ENCODE measurements at places on chromosomes 1 and 21.

- DNase-seq: peak; percentile 44
Observed at GRCh38 chr1:201703621-201704438, 125.1 kb upstream of the IPO9 start.

GRCh38 chr1:182268669-182269068 is 122.9 kb downstream of the GLUL start:
- DNase-seq: no peak

GRCh38 chr1:66984491-66984890 is 59.7 kb downstream of the MIER1 start:
- no peak for DNase-seq

DNA sequence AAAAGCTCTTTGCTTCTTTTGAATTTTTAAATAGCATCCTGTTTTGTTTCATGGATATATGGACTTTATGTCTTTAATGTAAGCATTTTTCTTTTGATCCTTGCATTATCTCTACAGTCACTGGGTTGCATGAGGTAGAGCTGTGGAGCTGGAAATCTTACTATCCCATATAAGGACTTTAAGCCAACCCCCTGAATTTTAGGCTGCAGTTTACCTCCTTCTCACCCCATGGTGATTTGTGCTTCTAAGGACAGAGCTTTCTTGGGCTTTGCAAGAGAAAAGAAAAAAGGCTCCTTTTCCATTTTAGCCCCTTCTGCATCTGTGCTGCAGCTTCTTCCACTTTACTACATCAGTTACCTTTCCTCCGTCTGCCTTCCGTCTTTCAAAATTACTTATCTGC is 373.8 kb downstream of the HHAT start:
- DNase-seq: no peak

DNA sequence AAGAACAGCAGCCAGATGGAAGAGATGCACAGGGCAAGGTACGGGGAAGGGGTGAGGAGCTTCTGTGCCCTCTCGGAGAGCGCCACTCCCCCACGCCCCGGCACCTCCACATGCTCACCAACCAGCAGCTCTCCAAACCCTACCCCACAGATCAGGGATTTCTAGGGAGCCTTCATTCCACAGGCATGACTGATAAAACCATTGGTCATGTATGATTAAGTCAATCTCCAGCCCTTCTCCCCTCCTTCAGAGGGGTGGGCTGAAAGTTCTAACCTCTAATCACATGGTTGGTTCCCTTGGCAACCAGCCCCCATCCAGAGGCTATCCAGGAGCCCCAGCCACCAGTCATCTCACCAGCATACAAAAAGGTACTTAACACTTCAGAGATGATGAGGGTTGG is 144.7 kb downstream of the TGFBR3 start:
- DNase-seq: no peak

DNA sequence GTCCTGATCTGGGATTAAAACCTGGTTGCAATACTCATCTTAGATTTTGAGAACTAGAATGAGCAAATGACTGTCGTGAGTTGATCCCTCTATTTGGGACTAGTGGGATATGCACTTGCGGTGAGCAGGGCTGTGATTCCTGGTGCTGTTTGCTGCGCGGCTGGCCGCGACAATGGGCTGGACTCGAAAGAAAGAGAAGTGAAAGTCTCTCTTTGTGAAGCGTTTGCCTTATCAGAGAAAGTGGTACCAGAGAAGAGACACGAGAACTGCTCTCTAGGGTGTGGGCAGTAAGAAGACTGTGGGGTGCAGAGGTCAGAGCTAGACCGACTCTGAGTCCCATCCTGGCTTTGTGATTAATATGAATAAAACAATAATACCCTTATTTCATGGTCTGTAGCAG is 8.6 kb downstream of the ST6GALNAC3 start:
- DNase-seq: no peak

- no peak for DNase-seq
Observed at GRCh38 chr1:29555043-29555620, 318.8 kb downstream of the PTPRU start.

DNA sequence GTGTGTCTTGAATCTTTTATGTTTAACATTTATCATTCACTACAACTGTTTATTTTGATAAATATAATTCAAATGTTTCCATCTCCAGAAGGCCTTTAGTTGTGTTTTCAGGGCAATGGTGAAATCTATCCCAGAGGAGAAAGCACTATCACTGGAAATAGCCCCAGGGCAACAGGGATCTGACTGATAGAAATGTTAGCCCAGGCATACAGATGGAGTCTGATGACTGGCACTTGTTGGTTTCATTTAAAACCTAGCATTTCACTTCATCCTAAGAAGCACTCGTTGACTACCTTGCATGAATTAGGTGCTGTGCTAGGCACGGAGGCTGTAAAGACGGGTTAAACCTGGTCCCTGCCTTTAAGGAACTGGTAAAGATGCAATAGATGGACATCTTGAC is 103.1 kb downstream of the C1orf21 start:
- no peak for DNase-seq

GRCh38 chr1:10051656-10052055 is 18.9 kb downstream of the UBE4B start:
- no peak for DNase-seq

DNA sequence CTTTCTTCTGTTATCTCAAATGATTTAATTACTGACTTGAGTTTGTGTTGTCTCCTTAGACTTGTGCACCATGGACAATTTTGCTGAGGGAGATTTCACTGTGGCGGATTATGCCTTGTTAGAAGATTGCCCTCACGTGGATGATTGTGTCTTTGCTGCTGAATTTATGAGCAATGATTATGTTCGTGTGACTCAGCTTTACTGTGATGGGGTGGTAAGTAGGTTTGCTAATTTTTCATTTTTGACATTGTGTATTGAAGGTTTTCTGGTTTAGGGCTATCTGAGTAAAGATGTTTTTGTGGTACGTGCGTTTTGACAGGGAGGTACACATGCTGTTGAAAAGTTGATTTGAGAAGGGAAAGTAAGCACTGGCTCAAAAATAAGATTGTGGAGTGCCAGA is 14.1 kb downstream of the TTC3 start:
- no peak for DNase-seq

DNA sequence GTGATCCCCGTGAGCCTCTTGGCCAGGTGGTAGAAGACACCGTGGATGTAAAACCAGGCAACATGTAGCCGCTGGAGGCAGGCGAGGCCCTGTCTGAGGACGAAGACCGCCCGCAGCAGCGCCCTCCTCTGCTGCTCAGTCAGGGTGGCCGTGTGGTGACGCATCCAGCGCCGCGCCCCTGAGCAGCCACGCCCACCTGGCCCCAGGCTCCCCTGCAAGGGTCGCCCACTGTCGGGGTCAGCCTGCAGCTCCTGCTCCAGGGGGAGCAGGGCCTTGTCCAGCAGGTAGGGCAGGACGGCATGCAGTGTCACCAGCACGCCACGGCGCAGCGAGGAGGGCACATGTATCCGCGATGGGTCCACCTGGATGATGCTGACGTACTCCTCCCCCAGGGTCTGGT is 3.9 kb downstream of the PEX10 start:
- DNase-seq: no peak

- no peak for DNase-seq
Observed at GRCh38 chr1:204994086-204994862, 48.7 kb upstream of the CNTN2 start.

- no peak for DNase-seq
Observed at GRCh38 chr21:24289539-24289938, 1317.7 kb downstream of the MRPL39 start.

DNA sequence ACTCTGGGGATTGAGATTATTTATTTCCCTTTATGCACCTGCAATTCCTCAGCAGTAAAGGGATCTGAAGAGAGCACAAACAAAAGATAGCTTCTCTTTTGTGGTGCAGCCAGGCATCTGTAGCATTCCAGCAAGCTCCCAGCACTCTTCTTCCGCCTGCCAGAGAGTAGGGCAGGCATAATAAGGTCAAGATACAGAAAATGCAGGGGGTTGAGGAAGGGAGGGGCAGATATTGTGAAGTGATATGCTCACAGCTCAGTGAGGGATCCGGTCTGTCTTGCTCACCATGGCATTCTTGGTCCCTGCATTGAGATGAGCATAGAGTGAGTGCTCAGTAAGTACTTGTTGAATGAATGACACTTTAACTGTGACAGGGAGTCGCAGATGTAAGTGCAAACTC is 23.9 kb downstream of the FASLG start:
- DNase-seq: no peak

DNA sequence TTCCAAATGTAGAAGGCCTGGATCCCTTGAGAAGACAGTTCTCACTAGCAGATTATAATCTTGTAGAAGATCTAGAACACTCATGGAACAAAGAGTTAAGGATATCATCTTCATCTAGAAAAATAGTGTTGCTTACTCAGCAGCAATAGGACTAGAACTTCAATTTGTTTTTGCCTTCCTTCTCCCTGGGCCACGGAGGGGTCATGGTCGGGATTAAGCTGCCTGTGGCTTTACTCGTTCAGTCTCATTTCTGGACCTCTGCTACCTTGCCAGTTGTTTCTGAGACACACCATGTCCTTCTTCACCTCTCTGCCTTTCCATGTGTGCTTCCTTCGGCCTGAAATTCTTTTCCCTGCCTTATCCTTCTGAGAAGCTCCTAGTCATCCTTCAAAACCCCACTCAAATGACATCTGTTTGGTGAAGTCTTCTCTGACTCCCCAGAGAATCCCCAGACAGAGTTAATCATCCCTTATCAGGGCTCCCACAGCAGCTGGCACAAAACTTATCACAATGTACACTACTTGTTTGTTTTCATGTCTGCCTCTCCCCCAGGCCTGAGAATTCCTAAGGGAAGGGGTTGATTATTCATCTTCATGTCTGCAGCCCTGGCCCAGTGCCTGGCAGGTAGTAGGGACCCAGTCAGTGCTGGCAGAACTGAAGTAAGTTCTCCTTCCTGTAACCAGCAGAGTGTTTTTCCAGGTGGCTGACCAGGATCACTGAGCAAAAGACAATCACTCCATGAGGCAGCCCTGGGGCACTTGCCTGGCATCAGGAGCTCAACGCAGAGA is 15.5 kb upstream of the SNX27 start:
- DNase-seq: no peak

DNA sequence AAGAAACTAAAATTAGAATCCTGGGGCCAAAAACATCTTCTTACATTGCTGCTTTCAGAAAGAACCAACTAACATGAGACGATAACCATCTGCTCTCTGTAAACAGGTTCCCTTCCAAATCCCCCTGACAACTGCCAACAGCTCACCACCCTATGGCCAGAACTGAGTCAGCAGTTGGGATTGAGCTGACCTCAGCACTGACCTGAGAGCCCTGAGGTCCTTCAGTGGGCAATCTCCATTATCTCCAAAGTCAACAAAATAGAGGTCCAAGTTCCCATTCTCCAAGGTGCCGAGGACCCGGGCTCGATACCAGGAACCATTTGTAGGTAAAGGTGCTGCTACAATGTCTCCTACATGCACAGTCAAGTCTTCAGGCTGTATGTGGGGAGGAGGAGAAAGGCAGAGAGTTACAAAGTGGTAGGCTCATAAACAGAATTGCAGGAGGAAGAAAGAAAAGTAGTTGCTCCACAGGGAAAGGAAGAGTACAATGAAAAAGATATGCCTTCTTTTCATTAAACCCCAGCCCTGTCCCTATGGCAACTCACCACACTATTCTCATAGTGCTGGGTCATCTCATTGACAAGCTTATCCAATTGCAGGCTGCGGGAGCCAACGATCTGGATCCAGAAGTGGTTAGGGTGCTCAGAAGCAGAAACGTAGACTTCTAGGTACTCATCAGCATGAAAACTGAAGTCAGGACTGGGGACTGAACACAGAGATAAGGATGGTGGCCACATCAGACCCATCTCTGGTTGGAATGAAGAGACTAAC is 12.8 kb upstream of the MRPL9 start:
- DNase-seq: no peak

GRCh38 chr1:245198748-245199516 is 44.1 kb downstream of the KIF26B start:
- no peak for DNase-seq

GRCh38 chr1:82197606-82198005 is 396.9 kb downstream of the ADGRL2 start:
- DNase-seq: no peak

DNA sequence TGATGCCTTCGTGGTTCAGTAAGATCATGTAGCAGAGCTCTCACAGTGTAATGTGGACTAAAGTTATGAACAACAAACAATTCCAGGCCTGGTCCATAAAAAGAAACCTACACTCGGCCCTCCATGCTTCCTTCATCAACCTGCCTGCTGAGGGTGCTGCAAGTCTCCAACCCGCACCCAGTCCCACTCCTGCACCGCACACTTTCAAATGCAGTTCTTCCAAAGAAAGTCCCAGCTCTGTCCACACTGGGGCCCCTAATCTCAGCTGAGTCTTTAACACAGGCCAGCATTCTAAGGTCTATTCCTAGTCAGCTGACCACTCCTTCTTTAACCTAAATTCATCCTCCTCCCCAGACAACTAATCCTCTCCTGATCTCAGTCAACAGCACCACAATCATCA is 71.5 kb upstream of the NR5A2 start:
- no peak for DNase-seq

GRCh38 chr21:44872323-44872648 is 1.2 kb downstream of the PTTG1IP start:
- no peak for DNase-seq

DNA sequence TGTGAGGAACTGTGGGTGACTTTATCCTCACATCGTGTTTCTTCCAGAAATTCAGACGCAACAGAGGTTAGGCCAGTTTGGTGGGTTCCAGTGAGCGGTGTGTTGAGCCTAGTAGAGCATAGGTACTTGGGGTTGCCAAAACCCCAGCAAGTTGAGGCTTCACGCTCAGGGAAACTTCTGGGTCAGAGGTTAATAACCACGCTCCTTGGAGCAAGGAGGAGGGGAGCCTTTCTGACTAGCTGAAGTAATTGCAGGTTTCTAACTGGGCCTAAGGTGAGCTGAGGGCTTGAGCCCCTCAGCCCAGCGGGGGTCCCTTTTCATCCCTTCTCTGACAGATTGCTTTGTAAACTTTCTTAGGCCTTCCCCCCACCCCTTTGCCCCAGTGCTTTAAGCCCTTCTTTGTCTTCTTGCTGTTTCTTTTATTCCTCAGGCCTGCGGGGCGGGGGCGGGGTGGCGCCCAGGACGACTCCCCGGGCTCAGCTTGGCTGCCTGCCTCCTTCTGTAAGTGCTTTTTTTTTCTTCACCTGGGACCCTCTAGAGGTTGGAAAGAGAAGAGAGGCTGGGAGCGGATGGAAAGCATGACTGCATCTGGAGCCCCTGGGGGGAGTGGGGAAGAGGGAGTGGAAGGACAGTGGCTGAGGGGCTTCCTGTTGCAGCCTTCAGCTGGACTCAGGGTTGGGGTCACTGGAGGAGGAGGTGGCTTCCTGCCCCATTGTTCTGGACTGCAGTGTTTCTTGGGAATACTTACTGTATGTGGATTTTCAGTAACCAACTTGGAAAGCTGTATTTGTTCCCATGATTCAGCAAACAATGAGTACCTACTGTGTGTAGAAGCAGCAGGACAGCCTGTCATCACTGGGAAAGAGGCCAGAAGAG is 1.3 kb upstream of the ZNF436 start:
- no peak for DNase-seq

Data from stimulated activated CD8-positive, alpha-beta memory T cell treated with anti-CD3 and anti-CD28 coated beads, Interleukin-7, amount 100 ng/mL, for 24 hours (primary cell).